ENCODE measurements at places on chromosomes 6 and 20.

DNA sequence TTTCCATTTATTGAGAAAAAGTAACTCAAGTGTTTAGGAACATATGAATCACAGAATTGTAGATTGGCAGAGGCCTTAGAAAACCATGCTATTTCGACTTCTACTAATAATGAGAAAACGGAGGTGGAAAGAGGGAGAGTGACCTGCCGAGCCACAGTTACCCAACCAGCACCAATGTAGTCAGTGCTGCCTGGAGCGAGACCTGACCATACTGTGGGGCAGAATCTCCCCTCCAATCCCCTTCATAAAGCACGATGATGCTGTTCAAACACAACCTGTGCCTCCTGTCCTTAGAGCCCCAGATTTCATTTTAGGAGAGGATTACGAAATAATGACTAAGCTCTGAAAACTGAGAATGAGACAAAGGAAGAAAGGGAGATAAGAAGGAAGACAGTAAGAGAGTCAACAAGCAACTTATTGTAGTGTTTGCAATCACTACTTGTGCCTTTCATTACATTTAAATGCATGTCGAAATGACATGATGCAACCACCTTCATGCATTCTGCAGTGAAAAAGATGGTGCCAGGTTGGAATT, 70.6 kb downstream of the ATXN1 start:
- DNase-seq: no peak

- no peak for DNase-seq
Observed at GRCh38 chr6:150291968-150292710, 76.7 kb upstream of the IYD start.

GRCh38 chr6:22147921-22148776, 148.7 kb downstream of the PRL start:
- DNase-seq: peak; percentile 21

- DNase-seq: no peak
Observed at GRCh38 chr6:151024597-151024996, 159.1 kb downstream of the MTHFD1L start.

- no peak for DNase-seq
Observed at GRCh38 chr20:58162986-58163385, 65.5 kb downstream of the ANKRD60 start.

GRCh38 chr20:19735446-19735845, 22.6 kb upstream of the RIN2 start:
- peak; percentile 82 for DNase-seq

- DNase-seq: peak; percentile 24
Observed at GRCh38 chr6:3977875-3978711, 100.8 kb downstream of the FAM217A start.

- DNase-seq: peak; percentile 94
Observed at GRCh38 chr6:33312361-33313104, 1.3 kb downstream of the TAPBP start.

GRCh38 chr6:163725008-163725941, 310.8 kb downstream of the QKI start:
- no peak for DNase-seq

DNA sequence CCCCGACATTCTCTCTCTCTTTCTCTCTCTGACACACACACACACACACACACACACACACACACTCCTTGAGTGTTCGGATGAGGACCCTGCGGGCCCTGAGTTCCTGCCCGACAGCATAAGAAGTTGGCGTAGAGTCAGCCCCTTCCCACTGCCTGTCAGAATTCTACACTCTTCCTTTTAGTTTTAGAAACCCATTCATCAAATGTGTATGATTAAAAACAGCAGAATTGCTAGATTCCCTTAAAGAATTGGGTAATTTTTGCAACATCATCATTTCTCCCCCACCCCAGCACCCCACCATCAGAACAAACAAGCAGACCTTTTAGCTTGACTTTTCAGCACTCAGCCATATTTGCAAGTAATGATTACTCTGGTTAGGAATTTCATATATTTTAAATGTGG, 322.8 kb downstream of the FARS2 start:
- DNase-seq: no peak

DNA sequence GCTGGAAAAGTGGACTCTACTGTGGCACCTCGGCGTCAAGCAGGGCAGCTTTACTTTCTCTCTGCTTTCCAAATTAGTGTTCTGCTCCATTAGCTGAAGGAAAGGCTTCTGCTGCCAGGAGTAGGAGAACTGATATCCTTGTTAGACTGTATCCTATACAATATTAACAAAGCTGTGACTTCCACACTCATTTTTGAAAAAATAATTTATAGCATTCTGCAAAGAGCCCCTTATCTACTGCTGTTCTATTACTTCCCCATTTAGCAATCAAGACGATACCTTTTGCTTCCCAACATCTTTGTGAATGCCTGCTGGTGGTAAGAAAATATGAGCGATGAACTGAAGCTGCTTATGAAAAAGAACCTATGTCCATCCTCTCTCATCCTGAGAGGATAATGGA, 151.1 kb downstream of the UBE3D start:
- no peak for DNase-seq

- DNase-seq: no peak
Observed at GRCh38 chr6:170222498-170223471, 68.1 kb downstream of the DLL1 start.

- DNase-seq: peak; percentile 60
Observed at GRCh38 chr20:17995967-17996819, 27.4 kb downstream of the MGME1 start.

- no peak for DNase-seq
Observed at GRCh38 chr6:71079677-71080076, 122.8 kb upstream of the B3GAT2 start.

- DNase-seq: no peak
Observed at GRCh38 chr20:9139106-9139833, 70.4 kb downstream of the PLCB4 start.

GRCh38 chr6:36455486-36456027, 12.8 kb downstream of the KCTD20 start:
- no peak for DNase-seq

DNA sequence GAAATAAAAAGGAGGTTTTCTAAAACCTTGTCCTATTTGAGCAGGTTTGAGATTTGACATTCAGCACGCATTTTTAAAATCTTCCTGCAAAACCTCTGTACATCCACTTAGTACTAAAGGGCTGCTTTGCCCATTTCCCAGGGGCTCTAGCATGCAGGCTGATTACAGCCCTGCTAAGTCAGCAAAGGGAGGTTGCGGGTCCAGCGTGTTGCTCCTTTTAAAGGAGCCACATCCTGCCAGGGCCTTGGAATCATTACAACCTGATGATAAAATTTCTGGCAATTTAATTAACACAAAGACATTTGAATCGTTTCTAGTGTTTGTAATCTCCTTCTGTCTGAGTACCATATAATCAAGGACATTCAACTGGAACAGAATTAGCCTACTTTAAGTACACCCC, 455.1 kb upstream of the CITED2 start:
- no peak for DNase-seq

- peak; percentile 88 for DNase-seq
Observed at GRCh38 chr6:46053039-46053933, 37.6 kb upstream of the CLIC5 start.

- no peak for DNase-seq
Observed at GRCh38 chr20:60977901-60978300, 274.2 kb upstream of the CDH4 start.

GRCh38 chr6:1597121-1597744, 12.5 kb upstream of the FOXC1 start:
- DNase-seq: no peak

DNA sequence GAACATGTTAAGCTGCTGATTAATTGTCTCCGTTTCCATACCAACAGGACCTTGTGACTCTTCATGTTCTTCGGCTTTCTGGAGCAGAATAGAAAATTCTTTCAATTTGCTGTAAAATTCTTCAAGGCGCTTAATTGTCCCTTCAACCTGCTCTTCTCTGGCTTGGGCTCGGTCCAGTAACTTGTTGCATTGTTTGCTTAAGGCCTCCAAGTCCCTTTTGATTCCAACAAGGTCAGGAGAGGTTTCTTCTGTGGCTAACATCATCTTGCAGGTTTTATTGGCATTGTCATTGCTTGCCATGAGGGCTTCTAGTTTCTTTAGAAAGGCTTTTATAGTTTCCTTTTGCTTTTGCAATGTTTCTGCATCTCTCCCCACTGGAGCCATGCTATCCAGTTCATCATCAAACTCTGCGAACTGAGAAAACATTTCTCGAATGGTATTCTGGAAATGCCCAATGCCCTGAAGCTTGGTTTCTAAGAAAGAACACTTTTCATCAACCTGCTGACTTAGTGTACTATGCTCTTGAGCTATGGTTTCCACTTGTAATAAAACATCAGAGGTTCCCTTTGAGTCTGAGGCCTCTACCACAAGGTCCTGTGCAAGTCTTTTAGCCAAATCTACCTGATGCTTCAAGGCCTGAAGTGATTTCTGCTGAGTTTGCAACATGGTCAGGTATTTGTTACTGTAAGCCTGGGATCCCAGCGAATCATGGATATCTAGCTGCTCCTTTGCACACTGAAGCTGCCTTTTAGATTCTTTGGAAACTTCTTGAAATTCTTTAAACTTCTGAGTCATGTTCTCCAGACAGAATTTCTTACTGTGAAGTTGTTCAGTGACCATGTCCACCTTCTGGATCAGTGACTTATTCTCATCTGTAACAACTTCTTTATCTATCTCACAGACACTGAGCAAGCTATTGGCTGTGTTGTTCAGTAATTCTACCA, 90.2 kb downstream of the DST start:
- DNase-seq: no peak

DNA sequence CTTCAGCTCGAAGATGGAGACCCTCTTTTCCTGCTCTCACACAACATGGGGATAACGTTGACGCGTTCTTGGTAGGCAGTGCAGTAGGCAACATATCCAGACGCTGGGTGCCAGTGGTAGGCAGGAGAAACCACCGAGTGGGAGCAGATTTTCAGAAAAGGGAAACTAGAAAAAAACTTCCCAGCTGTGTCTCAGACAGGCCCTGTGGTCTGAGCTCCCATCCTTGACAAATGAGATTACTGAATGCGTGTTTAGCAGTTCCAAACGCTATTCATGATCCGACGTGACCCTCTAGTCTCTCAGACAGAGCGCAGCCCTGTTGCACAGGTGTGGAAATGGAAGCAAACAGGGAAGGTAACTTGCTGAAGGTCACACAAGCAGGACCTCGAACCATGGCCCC, 83.9 kb upstream of the DUSP22 start:
- DNase-seq: no peak

GRCh38 chr6:141134723-141135122, 998.0 kb upstream of the GJE1 start:
- no peak for DNase-seq

DNA sequence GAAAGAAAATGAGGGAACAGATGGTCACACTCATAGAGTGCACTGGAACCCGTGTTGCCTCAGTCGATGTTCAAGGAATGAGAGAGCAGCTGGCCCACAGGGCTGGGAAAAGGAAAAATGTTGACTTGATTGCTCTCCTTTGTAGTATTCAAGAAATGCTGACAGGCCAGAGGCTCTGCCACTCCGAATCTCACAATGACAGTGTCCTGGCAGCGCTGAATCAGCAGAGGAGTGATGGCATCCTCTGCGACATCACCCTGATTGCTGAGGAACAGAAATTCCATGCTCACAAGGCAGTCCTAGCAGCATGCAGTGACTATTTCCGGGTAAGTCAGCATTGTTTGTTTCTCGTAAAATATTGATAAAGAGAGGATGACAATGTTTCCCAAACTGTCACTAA, 51.3 kb downstream of the KLHL32 start:
- DNase-seq: no peak

DNA sequence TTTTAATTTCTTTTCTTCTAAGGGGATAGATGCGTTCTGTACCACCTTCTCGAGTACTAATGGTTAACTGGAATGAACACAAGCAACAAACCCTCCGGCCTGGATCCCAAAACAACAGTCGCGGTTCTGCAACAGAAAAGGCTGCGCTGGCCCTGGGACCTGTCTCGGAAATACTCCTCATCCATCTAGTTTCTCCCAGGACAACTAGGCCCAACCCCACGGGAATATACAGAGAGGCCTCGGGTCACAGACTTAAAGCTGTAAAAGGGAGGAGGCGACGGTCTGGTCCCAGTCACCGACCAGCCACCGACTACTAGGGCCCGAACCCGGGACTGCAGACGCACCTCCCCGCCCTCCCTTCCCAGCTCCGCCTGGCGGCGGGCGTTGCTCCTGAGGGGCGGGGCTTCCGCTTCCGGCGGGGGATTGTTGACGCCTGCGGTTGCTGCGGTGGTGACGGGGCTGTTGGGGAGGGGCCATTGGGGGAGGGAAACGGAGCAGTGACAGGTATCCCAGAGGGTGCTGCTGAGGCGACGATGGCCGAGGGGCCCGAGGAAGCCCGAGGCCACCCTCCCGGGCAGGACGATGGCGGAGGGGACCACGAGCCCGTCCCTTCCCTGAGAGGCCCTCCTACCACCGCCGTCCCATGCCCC, at the start of gene FAM8A1:
Gene FAM8A1 (plus strand): TSS at position 426 of the 650 bp plus-strand sequence. CDS start 108 bp downstream, at position 534.
- DNase-seq: peak; percentile 99

- DNase-seq: no peak
Observed at GRCh38 chr6:167839343-167839742, 12.6 kb downstream of the AFDN start.

DNA sequence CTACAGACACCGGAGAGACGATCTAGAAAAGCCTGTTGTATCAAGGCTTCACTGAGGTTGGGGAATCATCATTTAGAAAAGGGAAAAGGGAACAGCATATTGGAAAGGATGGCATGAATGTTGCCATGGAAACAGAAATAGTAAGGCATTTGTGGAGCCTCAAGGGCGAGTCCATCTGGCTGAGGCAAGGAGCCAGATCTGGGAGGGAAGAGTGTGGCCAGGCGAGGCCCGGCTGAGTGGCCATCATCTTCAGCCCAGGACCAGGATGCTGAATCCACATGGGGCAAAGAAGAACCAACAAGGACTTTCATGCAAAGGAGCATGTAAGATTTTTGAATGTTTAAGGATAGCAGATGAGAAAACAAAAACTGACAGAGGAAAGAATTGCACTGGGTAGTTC, 85.8 kb downstream of the MAP3K5 start:
- DNase-seq: no peak

DNA sequence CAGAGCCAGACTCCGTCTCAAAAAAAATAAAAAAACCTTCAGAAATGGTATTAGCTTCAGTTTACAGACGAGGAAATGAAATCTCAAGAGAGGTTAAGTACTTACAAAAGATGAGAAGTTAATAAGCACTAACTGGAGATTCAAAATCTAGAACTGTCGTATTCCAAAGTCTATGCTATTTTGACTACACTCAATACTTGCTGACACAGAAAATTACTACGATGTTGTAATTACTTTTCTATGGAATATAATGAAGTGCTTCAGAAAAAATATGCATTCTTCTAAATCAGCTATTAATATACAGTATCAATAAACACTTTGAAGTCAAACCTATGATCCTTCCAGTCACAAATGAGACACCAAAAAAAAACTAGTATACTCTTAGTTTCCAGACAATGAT, 12.2 kb downstream of the REPS1 start:
- DNase-seq: no peak

- no peak for DNase-seq
Observed at GRCh38 chr20:48678421-48678820, 149.4 kb downstream of the PREX1 start.

DNA sequence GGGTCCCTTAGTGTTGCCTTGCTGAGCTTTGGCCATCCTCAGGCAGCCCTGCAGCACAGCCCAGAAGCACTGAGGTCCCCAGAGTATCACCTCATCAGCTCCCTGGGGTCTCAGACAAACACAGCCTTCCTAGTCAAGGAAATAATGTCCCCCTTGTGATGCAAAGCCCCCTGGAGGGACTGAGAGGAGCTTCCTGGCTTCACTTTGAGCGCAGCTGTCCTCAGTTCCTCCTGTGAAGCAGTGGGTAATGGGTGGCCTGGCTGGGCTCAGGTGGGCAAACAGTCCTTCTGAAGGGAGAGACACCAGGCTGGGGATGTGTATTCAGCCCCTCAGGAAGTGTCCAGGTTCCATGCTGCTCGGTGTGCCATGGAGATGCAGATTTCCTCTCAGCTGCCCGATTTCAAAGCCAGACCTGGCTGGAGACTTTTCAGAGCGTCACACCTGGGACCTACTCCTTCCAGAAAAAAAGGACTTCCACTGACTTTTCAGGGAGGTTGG, 79.2 kb upstream of the FOXA2 start:
- DNase-seq: no peak
